Spinal cord (tissue), 10 donors: ENCODE measurements at places on chromosomes 2 and 18. TPM values are rescaled to one million over a fixed set of nuclear protein-coding genes. Genes with fewer than 3 reads are reported as not detected.

DNA sequence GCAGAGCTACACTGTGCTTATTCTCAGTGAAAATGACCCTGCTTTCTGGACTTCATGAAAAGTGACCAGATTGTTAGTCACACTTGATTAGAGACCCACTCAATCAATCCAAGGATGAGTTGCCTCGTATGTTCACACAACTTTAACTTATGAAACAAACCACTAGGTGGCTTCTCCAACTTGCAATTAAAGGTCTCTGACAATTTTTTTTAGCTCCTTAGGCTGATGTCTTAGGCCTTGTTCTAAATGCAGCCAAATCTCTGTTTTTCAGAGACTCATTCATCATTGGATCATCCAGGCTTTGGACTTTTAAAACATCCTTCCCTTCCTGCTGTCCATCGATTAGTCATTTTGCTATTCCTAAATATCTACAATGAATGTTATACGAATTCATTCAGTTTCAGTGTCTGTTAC is 63.4 kb downstream of the MREG start:
- no peak for DNase-seq

GRCh38 chr2:65724752-65725151 is 292.4 kb upstream of the SPRED2 start:
- DNase-seq = no peak

DNA sequence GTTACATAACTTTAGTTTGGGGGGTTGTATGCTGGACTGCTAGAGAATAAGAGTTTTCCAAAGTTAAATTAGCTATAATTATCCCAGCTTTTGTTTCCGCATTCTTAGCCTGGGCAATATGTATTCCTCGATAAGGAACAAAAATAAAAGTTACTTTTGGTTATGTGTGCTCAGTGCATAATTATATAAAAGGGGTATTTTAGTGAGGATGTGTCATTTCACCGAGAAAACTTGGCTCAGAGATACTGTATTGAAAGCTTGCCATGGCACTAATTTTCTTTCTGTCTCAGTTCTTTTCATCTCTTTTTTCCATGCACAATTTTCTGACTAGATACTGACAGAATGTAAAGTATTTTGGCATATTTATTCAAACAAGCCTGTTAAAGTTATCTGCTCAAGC is 28.2 kb downstream of the ARHGAP15 start:
- no peak for DNase-seq

- no peak for DNase-seq
Observed at GRCh38 chr18:59021500-59021899, 118.2 kb upstream of the SEC11C start.

GRCh38 chr2:206728277-206729199 is 10.3 kb upstream of the DYTN start:
- no peak for DNase-seq

DNA sequence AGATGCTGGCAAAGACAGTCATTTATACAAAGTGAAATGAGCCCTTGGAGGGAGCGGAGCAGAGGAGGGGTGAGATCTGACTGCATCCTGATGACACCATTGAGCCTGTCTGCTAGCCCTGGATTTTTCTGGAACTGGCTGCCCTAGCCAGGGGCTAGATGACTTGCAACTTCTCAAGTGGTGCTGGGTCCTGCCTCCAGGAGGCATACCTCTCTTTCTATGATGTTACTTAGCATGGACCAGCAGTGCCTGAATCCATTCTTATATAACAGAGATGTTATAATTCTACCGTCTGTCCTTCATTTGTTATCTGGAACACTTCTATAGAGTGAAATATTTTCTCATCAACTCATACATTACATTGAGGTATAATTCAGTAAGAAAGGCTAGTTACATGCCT is 8.5 kb upstream of the TWIST2 start:
- no peak for DNase-seq

DNA sequence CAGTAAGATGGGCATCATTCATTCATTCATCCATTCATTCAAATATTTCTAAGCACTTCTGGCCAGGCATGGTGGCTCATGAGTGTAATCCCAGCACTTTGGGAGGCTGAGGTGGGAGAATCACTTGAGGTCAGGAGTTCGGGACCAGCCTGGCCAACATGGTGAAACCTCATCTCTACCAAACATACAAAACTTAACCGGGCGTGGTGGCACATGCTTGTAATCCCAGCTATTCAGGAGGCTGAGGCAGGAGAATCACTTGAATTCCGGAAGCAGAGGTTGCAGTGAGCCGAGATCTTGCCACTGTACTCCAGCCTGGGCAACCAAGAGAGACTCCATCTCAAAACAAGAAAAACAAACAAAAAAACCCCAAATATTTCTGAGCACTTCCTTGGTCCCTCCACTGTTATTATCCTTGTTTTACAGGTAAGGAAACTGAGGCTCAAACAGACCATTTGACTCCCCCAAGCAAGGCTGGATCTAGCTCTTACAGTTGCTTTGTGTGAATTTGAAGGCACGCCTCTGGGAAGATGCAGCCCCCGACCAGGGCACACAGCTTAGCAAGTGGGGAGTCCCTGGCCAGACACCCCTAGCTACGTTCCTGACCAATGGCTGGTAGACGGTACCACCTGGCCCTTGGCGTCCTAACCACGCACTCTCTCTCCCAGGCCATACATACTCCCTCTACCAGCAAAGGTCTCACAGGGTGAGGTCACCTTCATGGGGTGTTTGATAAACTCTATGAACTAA is 50.6 kb upstream of the ODC1 start:
- no peak for DNase-seq

DNA sequence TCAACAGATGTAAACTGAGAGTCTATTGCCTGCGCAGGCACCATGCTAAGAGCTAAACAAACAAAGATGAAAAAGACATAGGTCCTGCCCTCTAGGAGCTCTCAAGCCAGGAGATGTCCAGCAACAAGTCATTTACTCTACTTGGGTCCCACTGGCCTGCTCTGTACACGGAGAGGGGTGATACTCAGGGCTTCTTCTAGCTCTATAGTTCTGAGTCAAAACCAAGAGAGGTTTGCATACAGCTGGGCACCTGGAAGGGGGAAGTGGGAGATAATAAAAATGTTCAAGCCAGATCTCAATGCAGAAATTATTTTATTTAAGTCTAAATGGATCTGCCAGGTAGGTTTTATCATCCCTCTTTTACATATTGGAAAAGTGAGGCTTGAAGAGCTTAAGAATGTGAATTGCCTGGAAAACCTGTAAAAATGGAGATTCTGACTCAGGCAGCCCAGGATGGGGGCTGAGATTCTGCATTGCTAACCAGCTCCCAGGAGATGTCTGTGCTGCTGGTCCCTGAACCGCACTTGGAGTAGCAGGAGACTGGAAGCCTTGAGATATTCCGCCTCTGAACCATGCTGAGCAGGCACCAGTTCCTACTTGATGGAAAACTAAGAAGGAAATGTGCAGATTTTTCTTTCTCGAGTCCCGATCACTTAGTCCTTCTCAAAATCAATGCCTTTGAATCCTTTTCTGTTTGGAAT is 201.1 kb downstream of the PRKCE start:
- DNase-seq = no peak

GRCh38 chr2:15334644-15335326 is 226.3 kb downstream of the NBAS start:
- no peak for DNase-seq

Gene DSG1
- polyA plus RNA-seq = not detected
